SK-MEL-5 (cell line): ENCODE measurements at places on chromosomes 13 and 19.

- peak; percentile 76 for DNase-seq
These were observed 19.9 kb upstream of the FBXO27 start for GRCh38 chr19:39052243-39052746.

- DNase-seq, result no peak
These were observed 27.2 kb downstream of the WDR62 start for GRCh38 chr19:36081894-36082293.

DNA sequence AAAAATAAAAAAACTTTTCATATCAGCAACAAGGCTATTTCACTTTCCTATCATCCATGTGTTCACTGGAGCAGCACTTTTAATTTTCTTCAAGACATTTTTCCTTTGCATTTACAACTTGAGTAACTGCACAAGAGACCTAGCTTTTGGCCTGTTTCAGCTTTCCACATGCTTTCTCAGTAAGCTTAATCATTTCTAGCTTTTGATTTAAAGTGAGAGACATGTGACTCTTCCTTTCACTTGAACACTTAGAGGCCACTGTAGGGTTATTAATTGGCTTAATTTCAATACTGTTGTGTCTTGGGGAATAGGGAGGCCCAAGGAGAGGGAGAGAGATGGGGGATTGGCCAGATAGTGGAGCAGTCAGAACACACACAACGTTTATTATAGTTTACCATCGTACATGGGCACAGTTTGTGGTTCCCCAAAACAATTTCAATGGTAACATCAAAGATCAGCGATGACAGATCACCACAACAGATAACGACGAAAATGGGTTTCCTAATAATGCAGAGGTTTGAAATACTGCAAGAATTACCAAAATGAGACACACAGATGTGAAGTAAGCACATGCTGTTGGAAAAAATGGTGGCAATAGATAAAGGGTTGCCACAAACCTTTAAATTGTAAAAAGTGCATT is 117.6 kb downstream of the GGACT start:
- DNase-seq, result no peak

- DNase-seq, result no peak
These were observed 21.0 kb downstream of the SERP2 start for GRCh38 chr13:44394658-44395057.

DNA sequence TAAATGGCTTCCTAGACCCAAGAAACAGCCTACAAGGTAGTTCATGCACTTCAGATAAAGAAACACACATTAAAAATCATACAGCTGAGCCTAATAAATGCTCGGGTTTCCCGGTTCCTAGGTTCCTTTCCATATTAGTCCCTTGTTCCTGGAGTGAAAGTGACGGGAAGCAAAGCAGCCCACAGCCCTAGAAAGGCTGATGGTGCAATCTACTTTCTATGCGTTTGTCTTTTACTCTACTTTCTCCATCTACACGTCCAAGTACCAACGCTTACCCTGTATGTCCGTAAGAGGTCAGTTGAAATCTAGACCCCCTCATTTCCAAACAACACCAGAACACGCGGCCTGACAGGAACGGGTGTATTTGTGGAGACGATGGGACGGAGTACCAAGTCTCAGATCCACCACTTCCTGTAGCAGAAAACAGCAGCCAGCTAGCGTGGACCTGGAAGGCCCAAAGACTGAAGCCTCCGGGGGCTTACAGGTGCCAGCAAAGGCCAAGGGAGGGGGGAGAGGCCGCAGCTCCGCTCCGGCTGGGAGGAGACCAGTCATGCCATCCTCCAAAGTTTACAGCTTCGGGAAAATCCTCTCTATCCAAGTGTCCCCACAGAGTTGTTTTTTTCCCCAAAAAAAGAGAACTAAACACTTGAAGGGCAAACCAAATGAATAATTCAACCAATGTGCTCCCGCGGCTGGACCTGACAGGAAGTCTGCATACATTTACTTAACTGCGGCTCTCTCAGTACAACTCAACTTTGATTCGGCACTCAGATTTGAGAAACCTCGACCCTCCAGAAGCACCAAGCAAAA is 34.1 kb downstream of the STK24 start:
- DNase-seq, result no peak

- peak; percentile 56 for DNase-seq
These were observed 62.8 kb upstream of the DIAPH3 start for GRCh38 chr13:60226507-60226906.

DNA sequence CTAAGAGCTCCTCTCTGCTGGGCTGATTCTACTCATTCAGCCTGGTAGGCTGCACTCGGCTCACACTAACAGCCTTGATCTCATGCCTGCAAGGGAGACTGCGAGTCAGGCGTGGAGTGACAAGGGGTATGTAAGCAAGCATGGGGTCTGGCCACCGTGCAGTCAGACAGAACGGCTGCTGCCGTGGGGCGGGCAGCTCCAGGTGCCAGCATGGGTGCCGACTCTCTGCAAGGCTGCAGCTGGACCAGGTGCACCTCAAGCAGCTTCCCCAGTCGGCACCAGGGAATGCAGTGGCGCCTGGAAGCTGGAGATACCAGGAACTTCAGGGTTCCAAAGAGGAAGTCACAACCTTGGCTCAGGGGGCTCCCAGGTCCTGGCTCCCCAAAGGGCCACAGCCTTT is 892.3 kb downstream of the OLFM4 start:
- no peak for DNase-seq

DNA sequence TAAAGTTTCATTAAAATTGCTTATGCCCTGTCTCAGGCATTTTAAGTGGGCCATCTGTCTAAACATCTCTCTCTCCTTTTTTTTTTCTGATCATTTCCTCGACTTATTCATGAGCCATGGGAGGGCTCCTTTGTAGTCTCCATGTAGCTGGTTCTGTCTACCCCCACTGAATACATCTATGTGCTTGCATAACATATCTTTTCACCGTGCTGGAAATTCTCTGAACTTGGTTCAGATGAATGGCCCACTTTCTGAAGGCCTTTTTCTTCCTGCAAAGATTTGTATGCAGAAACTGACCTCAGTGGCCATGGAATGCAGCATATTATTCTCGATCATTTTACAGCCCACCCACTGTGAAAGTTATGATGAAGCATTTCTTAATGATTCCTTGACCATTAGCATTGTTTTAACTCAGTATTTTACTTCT is 225.3 kb downstream of the GGACT start:
- no peak for DNase-seq

DNA sequence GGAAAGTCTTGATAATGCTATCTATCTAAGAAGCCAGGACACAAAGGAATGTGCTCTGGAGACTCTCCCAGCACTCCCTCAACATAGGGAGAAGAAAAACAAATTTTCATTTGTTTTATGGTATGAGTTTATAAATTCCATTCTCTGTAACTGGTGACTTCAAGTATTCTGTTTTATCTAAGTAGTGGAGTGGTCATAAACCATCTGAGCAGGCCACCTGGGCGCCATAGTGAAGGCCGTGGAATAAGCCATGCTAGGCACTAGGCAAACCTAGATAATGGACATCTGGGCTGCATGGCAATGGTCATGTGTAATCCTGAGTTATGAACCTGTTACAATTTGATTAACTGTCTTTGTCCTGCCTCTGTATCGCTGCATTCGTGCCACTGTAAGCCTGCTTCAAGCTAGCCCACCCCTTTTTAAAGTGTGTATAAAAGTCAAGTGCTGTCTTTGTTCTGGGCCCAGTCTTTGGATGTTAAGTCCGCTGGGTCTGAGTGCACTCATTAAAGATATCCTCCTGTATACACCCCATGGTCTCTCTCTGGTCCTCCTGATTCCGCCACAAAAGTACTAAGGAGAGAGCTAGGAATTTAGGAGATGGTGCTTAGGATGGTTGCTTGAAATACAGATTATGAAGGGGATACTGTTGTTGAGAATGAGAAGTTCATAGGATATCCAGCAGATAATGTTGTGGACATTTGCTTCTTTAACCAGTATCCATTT is 13.2 kb downstream of the GTF2F2 start:
- no peak for DNase-seq

- DNase-seq, result no peak
These were observed 924 bp downstream of the TNFSF13B start for GRCh38 chr13:108270442-108270841.

DNA sequence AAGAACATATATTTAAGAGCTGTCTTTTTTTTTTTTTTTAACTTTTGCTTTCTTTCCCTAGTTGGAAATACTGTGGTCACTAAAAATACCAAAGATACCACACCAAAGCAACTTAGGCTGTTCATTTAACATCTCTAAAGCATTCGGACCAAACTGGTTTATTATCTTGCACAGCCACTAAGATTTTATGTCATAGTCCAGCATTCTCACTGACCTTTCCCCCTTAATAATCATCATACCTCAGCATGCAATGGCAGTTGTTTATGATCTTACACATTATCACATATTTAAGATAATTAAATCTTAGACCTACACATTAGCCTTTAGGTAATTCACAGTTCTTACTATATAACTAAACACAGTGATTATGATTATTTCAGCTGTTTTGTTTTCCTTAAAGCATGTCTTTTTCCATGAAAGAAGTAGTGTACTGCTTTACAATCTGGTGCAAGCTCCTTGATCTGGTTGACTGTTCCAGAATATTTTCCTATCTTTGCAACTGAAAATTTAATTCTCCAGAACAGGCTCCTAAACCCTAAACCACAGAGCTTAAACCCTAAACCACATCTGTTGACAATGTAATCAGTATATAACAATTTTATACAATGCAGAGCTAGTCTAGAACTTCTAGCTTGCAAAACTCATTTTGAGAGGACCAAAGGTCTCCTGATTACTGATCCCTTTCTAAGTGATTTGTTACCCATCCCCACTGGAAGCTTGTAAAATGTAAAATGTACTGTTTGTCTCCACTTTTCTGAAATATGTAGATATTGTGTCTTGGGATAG is 74.2 kb downstream of the CDK8 start:
- no peak for DNase-seq

DNA sequence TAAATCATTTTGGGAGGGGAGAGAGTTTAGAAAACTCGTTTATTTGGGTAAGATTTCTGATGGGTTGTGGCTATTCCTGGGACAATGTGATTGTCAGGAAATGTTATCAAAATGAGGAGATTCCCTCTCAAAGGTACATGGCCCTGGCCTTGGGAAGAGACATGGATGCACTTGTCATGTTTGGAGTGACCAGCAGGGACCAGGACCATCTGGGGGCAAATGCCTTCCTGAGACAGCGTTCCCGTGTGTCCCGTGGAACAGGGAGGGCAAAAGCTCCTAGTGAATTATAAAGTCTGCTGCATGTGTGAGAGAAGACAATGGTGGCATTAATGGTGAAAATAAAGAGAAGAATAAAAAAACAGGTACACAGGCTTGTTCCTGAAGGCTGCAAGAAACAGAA is 317.3 kb downstream of the ZNF536 start:
- DNase-seq, result no peak

GRCh38 chr19:14078411-14078810 is 5.8 kb downstream of the MISP3 start:
- DNase-seq, result no peak

DNA sequence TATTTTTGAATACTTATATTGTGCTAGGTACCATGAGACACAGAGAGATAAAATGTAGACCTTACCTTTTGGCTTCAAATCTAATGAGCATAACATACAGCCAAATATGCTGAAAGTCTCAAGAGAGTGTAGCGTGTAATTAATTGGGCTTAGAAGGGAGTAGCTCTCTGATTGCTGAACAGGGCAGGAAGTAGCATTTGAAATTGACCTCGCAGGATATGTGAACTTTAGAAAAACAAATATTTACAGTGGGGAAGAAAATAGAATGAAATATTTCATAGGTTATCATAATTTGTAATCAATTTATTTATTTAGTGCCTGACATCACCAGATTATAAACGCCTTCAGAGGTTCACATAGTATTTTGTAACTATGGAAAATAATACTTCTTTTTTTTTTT is 327.1 kb downstream of the RFC3 start:
- no peak for DNase-seq

DNA sequence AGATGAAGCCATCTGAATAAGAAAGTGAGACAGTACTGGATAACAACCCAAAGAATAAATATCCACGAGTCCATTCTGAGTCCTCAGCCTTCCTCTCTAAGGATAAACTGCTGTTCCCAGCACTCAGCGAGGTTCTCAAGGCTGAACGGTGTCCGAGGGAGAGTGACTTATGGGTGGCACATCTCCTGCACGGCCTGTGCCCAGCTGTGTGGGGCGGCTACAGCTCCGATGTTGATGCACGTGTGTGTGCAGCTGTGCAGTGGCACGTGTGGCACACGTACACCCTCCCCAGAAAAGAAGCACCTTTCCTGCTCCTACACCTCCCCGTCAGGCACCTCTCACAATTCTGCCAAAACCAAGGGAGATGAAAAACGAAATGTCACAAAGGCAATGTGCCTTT is 45.0 kb downstream of the RAB20 start:
- DNase-seq, result no peak

DNA sequence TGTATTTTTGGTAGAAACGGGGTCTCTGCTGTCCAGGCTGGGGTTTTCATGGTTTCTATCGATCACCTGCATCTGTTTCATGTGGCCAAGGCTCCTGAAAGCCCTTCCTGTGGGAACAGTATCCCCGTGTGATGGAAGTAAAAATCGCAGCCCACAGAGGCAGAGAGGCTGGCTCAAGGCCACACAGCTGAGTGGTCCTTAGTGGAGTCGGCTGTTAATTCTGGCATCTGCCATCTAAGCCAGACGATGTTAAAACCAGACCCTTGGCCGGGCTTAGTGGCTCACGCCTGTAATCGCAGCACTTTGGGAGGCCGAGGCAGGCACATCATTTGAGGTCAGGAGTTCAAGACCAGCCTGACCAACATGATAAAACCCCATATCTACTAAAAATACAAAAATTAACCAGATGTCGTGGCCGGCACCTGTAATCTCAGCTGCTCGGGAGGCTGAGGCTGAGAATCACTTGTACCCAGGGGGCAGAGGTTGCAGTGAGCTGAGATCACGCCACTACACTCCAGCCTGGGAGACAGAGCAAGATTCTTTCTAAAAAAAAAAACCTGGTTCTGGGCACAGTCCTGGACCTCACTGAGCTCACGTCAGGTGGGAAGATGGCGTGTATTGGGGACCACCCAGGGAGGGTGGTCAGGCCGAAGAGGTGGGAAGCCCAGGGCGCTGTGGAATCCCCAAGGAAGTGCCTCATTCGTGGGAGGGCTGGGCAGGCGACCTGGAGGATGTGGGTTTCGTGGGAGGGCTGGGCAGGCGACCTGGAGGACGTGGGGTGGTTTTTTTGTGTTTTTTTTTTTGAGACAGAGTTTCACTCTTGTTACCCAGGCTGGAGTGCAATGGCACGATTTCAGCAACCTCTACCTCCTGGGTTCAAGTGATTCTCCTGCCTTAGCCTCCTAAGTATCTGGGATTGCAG is 18.5 kb upstream of the MISP start:
- no peak for DNase-seq

DNA sequence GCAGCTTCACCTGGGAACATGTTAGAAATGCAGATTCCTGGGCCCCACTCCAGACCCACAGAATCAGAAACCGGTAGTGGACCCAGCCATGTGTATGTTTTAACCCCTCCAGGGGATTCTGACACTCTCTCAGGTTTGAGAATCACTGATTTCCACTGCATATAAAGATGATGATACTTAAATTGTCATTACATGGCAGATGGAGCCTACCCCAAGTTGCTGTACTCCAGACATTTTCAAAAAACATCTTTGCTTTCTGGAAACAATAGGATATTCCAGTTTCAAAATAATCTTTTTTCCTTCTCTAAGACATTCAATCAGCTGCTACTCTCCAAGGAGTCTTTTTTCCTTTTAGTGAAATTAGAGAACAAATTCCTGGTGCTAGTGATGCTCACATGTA is 48.6 kb upstream of the RGCC start:
- no peak for DNase-seq

- DNase-seq, result no peak
These were observed 5.9 kb downstream of the RAB8A start for GRCh38 chr19:16117594-16118033.

- no peak for DNase-seq
These were observed 78.9 kb downstream of the TEX26 start for GRCh38 chr13:31011193-31011860.

- peak; percentile 83 for DNase-seq
These were observed 5.3 kb downstream of the DHPS start for GRCh38 chr19:12676384-12676792.
